Hematopoietic multipotent progenitor cell treated with erythropoietin and hydrocortisone succinate and interleukin-3 and kit ligand, for 17 days (in vitro differentiated cells): ENCODE measurements at places on chromosomes 12 and 14.

DNA sequence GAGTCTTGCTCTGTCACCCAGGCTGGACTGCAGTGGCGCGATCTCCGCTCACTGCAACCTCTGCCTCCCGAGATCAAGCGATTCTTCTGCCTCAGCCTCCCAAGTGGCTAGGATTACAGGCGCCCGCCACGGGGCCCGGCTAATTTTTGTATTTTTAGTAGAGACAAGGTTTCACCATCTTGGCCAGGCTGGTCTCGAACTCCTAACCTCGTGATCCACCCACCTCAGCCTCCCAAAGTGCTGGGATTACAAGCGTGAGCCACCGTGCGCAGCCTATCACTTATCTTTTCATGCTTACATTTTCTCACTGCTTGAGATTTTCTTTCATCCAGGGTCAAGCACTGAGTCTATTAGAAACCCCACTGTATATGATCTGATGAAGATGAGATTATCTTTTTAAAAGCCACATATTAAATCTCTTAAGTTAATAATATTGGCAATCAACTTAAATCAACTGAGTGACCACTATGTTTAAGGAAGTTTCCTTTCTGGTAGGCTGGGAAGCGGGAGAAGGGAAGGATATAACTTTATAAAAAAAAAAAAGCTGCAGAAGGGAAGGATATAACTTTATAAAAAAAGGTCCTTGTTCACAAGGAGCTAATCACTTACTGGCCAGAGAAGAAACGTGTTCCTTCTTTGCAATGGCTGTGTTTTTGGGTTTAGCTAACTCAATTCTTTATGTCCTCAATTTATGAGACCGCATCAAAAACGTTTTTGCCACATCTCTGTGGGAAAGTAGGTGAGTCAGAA, 1.3 kb upstream of the MDM2 start:
- peak; percentile 30 for DNase-seq

DNA sequence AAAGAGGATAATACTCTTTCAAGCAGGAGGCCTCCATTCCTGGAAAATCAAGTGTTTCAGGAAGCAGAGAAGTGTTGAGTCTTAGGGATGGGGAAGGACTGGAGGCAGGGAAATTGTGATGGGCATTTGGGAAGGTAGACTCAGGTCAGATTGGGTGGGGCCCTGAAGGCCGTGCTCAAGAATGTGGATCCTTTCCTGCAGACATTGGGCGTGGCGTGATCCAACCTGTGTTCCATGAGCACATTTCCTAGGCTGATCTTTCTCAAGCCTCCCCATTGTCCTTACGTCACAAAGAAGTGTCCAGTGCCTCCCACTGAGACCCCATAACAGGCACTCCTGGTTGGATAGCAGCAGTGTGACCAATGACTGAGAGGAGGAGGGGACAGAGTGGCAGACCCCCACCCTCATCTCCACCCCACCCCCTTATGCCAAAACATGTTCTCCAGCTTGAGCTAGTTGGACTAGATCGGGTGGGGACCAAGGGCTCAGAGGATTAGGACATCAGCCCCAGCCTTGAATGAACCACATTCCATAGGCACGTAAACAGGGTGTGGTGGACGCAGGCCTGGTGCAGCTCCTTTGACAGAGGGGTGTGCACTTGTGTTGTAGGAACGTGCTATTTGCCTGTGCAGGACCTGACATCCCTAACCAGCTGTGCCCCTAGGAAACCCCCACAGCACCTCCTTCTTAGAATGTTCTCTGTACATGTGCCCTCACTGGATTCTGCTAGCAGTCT, 76.8 kb downstream of the TTC9 start:
- DNase-seq = no peak

- peak; percentile 51 for DNase-seq
These were observed 34.1 kb upstream of the FAM181A start for GRCh38 chr14:93892923-93893558.

DNA sequence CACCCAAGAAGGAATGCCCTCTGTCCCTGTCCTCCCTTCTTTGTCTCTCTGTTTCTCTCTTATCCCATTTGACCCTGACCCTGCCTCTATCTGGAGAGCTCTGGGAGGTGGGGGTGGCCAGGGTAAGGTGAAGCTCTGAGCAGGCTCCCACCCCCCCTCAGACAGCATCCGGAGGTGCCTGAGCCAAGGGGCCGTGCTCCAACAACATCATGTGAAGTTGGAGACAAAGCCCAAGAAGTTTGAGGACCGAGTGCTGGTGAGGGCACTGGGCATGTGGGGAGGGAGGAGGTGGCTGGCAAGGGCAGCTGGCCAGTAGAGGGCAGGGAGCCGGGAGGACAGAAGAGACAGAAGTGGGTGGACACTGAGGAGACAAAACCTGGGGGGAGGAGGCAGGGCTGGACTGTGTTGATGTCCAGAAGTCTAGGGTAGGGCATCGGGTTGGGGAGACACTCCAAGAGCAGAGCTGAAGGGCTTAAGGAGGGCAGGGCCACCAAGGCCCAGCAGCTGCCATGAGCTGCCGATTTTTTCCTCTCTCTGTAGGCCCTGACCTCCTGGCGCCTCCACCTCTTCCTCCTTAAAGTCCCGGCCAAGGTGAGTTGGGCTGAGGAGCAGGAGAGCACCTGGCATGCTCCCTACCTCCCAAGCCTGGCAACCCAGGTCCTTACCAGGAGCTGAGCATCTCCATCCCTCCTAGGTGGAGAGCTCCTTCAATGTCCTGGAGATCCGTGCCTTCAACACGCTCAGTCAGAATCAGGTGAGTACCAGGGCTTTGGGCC, 1.9 kb downstream of the CARMIL3 start:
- no peak for DNase-seq

GRCh38 chr12:116508145-116509121, 50.7 kb upstream of the MAP1LC3B2 start:
- DNase-seq = no peak

DNA sequence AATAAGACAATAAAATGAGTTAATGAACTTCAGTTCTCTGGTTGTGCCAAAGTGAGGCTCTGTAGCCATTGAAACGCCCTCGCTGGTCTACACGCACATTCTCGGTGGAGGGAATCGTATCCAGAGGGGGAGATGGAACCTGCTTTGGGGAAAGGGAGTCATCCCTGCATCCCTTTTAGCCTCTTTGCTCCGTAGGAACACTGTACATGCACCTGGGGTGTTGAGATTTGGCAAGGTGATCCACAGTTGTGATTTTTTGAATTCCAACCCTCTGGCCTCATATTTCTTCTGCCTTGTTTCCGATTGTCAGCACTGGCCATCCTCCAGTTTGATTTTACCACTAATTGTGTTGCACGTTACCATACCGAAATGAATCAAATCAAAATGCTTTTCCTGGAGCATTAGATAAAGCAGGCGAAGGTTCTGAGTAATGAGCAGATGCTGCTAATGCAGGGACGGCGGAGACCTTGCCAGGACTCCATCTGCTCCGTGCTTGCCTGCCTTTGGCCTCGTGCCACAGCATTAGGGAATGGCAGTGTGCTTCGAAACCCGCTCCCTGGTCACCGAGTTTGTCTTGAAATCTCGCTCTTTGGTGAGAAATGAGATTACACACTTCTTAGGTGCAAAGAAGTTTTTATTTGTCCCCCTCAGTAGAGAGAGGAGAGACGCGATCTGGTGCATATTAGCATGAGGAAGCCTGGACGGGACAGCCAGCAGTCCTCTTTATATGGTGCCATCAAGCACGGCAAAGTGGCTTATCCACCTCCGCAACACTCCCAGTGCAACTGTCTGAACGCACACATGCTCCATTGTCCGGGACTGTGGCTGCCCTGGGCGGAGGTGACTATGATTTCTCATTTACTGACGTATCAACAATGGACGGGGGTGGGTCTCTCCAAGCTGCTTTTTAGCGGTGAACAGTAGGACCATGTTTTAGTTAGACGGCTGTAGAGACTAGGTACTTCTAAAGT, 59.1 kb downstream of the FBXW8 start:
- DNase-seq = no peak

- DNase-seq = no peak
These were observed 1226.7 kb downstream of the FLRT2 start for GRCh38 chr14:86756521-86757190.

DNA sequence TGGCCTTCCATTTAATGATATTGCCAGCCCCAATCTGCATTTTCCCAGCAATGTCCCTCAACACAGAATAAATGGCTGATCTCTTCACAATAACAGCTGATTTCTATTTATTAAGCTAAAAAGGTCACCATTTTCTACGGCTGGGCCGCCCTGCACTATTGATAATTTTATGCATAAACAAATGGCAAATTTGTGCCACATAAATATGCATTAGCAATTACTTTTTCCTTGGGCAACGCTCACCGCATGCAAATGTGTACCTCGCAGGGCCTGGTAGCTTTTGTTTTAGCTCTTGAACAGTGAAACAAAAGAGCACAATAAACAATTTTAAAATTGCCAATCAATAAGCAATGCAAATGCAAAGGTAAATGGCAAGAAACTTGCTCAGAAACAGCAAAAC, 331.9 kb upstream of the SOX5 start:
- DNase-seq = no peak

DNA sequence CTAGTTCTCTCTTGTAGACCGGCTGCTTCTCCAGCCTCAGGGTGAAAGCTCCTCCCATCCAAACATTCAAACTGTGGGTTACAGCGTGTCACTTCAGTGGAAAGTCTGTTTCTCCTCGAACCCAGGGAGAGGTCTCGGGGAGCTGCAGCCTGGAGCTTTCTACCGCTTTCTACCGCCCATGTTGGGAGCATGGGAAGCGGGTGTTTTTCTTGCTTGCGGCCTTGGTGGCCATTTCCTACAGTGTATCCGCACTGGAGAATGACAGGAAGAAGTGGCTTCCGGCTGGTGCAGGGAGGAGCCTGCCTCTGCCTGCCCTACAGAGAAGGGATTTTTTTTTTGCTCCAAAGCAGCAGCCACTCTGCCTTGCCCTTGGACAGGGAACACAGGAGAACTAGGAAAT, 21.2 kb downstream of the ZFP36L1 start:
- no peak for DNase-seq

DNA sequence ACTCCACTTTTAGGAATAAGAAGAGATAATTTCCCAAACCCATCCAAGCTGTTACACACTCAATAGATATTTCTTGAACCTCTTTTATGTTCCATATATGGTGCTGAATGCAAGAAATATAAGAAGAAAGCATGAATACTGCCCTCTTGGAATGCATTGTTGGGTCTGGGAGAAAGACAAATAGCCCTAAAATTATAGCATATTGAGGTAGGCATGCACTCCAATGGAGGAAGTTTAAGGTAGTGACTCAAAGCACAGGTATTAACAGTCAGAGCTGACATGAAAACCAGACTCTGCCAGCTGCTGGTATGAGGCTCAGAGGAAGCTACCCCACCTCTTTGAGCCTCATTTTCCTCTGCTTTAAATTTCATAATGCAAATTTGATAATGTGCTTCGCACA, 261.3 kb upstream of the NOS1 start:
- DNase-seq = no peak
